ENCODE measurements at places on chromosomes 3 and 15. TPM values are rescaled to one million over a fixed set of nuclear protein-coding genes. Genes with fewer than 3 reads are reported as not detected.

Gene TERC
- 146 TPM for total RNA-seq

Gene CFAP20DC
- 3.3 TPM for total RNA-seq

Gene PGBD4
- total RNA-seq, result 0.98 TPM

Gene SUMF1
- 45.8 TPM for total RNA-seq
